ENCODE measurements at places on chromosomes 11 and 22.

DNA sequence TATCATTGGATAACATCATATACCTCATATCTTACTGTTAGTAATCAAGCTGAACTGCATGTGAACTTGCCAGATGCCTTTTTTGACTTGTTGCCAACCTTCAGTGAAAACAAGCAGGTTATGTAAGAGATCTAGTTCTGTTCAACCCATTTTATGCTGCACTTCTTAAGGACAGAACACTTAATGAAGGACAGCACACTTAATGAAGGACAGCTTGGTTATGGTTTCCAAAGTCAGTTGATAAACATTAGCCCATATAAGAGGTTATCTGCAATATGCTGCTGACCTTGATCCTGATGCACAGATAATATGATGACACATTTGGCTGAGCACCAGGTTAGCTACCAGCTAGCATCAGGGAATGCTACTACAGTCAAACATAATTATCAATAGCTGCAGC is 358.7 kb upstream of the PDGFD start:
- no peak for DNase-seq

DNA sequence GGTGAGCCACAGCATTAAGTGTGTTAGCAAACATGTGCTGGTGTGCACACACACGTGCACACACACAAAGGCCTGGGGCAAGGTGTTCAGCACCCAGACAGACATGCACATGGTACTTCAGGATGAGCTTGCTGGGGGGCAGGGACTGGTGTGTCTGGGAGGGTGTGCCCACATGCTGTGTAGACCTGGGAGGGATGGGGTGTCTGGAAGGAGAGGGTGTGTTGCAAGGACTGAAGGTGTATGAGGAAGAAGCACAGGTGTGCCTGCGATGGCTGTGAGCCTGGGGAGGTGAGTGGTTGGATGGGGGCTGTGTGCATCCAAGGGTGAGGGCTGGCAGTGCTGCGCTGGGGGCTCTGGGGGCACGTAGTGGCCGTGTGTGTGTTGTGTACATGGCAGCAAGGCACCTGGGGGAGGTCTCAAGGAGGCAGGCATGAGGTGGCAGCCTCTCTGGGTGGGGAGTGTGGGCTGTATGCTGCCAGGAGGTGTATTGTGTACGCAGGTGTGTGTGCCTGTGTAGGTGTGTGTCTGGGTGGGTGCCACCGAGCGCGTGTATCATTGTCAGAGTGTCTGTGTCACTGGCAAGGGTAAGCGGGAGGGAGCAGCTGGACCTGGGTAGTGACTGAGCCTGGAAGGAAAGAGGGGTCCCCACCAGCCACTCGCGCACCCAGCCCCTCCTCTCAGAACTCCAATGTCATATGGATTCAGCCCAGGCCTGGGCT is 2.2 kb downstream of the NRXN2 start:
- no peak for DNase-seq

- DNase-seq, result no peak
These were observed 34.7 kb upstream of the CSNK2A3 start for GRCh38 chr11:11387622-11388305.

- DNase-seq, result no peak
These were observed 42.1 kb upstream of the MMP7 start for GRCh38 chr11:102572554-102573220.

DNA sequence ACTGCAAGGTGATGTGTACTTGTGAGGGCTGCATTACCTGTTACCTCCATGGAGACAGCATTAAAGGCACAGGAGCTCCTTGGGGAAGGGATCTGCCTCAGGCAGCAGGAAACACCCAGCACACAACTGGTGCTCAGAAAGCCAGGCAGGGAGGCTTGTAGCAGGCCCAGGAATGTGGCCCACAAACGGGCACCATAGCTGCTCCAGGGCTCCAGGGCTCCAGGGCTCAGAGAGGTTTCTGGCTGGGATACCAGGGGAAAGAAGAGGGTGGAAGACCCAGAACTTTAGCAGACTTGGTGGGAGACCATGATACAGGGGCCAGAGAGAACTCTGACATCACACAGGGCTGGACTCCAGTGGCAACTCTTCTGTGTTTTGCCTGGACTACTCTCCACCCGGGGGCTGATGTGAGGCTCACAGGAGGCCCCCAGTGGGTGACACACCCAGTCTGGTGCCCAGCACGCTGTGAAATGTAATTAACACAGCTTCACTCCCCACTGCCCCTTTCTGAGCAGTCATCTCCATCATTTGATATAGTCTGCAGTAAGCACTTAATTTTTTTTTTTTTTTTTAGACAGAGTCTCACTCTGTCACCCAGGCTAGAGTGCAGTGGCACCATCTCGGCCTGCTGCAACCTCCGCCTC is 14.7 kb upstream of the SULT4A1 start:
- no peak for DNase-seq

- no peak for DNase-seq
These were observed 126.2 kb upstream of the SEZ6L start for GRCh38 chr22:26043031-26043430.

- DNase-seq, result no peak
These were observed 396.9 kb upstream of the CADM1 start for GRCh38 chr11:115901069-115901468.

GRCh38 chr11:116144387-116144958 is 628.3 kb downstream of the BUD13 start:
- no peak for DNase-seq

- no peak for DNase-seq
These were observed 308.9 kb downstream of the NXPE2 start for GRCh38 chr11:114987186-114987760.

DNA sequence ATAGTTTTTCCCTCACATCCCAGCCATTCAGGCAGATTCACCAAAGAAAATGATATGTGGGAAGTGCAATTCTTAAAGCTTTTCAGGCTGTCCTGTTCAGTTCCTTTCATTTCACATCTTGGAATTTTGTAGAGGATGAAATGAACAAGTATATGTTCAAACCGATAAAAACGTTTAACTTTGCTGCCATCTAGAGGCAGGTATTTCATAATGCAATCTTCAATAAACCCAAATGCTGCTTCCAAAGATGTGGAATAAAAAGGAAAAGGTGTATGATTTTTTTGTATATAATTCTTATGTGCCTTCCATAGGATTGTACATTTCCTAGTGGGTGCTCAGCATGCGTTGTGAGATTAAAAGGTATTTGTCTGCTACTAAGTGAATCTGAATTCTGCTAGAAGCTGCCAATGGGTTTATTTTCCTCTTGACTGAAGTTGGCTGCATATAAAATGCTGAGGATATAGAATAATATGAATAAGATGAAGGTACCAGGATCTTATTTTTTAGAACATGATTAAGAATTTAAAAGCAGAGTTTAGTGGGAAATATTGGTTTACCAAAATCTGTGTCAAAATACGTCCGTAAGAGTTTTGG is 199.3 kb downstream of the PGR start:
- DNase-seq, result peak; percentile 77

DNA sequence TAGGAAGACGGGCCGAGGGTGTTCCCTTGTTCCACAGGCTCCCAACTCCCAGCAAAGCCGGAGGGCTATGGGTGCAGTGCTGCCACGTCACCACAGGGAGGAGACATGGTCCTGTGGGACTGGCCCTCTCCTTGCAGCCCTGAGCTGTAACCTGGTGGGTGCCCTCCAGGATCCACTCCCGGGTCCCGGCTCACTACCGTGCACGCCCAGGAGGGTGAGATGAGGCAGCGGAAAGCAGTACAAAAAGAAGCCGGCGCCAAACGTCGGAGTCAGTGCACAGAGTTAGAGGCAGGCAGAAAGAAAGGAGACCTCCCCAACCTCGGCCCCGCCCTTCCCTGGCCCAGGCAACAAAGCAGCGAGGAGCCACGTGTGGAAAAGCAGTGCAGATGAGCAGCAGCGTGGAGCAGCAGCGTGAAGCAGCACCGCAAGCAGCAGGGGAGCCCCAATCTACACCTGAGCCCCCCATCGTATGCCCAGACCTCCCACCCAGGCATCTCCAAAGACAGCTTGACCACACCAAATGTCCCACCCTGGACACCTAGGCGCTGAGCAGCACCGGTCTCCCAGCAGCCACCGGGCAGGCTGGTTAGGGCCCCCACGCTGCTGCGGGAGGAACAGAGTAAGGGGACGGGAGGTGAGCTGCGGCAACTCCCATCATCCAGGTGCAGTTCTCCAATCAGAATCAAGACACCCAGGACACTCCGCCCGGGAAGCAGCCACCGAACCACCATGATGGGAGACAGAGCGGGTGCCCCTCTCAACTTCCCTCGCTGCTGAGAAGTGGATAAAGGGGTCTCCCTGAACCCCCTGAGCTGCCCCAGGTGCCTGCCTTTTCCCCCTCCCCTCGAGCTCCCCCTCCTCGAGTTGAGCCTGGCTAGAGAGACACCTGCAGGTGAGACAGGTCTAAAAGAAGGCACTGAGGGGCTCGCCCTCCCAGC is 28.8 kb downstream of the IGSF9B start:
- DNase-seq, result peak; percentile 36

- DNase-seq, result no peak
These were observed 166.3 kb upstream of the ZC3H12C start for GRCh38 chr11:109926941-109927340.

DNA sequence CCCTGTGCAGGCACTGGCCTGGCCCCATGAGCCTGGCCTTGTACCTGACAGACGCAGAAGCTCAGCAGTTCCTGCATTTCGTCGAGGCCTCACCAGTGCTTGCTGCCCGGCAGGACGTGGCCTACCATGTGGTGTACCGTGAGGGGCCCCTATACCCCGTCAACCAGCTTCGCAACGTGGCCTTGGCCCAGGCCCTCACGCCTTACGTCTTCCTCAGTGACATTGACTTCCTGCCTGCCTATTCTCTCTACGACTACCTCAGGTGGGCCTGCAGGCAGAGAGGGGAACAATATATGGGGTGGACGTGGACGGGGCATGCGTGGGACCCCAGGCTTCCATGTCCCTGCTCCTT is 4.9 kb downstream of the LARGE2 start:
- DNase-seq, result no peak

- DNase-seq, result no peak
These were observed 125.0 kb downstream of the CCDC81 start for GRCh38 chr11:86499723-86500129.

DNA sequence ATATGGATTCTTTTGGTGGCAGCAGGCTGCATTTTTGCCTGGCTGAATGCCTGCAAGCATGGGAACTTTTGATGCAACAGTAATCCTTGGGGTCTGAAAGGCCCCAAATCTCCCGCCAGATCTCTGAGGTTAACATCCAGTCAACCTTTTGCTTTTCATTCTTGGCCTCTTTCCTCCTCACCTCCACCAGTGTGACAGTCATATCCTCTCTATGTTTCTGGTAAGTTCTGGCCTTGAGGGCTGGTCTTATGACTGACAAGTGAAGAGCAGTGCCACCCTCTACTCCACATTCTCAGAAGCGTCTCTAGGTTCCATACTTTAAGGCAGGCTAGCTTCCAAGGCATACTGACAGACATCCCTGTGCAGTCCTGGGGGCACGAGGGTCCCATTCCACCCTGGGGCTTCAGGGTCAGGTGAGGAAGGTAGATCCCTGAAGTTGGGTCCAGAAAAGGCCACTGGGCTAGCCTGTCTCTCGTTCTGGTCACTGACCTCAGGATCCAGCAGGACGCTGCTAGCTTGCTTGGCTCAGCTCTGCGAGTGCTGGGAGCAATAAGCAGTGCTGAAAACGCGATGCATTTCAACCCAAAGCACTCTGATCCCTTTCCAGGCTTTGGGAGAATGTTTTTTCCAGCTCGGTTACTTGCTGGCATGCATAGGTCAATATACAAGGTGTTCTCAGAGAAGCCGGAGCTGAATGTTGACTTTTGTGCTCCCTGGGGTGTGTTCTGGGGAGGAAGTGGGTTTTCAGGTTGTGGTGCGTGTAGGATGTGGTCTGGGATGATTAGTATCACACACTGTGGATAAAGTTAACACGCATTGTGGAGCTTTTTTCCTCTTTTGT is 75.2 kb downstream of the PTPRJ start:
- no peak for DNase-seq

- DNase-seq, result no peak
These were observed 12.2 kb upstream of the PIM3 start for GRCh38 chr22:49948116-49948957.

GRCh38 chr11:121415856-121416255 is 36.3 kb upstream of the SORL1 start:
- DNase-seq, result no peak

GRCh38 chr11:45365961-45366618 is 79.9 kb upstream of the SYT13 start:
- no peak for DNase-seq

- DNase-seq, result no peak
These were observed 6.6 kb downstream of the TSPAN4 start for GRCh38 chr11:849104-849824.
